CD8-positive, alpha-beta memory T cell (primary cell): ENCODE measurements at places on chromosomes 7 and 10. TPM values are rescaled to one million over a fixed set of nuclear protein-coding genes. Genes with fewer than 3 reads are reported as not detected.

The TMEM139 gene
- 0.90 TPM for total RNA-seq

DNA sequence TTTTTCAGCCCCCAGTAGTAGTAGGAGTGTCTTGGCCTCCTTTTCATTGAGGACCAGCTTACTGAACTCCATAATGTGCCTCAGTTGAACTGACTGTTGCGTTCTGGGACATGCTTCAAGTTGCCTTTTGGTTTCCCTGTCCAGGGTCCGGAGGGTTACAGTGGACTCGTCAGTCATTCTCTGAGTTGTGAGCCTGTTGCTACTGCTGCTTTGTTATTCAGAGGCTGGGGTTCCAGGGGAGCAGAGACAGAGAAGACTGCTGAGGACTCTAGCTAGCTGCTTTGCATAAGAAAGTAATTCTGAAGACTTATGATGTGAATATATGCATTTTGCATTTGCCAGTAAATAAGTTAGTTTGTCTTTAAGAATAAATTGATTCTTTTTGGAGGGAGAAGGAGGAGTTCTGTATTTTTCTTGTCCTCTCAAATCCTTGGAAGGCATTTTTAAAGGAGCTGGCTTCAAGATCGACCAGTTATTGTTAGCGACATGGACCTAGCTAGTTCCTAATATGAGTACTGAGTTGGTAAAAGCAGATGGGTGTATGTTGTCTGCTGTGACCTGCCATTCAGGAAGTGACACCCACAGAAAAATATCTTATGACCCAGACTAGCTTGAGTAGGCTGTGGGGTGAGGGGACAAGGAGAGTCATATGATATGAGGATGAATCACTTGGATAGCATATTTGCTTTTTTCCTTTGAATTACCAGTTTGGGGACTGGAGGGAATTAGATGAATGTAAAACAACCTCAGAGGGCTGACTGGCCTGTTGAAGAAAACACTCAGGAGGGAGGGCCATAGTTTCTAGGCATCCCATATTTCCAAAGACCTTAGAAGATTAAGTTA lies 8.3 kb downstream of the PI4K2A start:
- DNase-seq, result peak; percentile 21

DNA sequence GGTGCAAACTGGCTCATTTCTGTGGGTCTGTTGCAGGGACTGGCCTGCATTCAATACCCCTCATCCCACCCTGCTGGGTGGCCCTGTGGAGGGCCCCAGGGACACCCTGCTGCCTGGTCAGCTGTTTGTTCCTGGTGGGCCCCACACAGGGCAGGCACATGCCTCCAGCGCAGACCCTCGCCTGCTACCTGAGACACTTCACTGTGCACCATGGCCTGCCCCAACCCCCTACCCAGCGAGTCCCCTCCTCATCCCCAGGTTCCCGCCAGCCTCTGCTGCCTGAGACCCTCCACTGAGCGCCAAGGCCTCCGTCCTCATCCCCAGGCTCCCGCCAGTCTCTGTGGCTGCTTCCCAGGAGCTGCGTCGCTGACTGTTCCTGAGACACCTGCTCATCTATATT lies 16.8 kb downstream of the GPR146 start:
- DNase-seq, result no peak

DNA sequence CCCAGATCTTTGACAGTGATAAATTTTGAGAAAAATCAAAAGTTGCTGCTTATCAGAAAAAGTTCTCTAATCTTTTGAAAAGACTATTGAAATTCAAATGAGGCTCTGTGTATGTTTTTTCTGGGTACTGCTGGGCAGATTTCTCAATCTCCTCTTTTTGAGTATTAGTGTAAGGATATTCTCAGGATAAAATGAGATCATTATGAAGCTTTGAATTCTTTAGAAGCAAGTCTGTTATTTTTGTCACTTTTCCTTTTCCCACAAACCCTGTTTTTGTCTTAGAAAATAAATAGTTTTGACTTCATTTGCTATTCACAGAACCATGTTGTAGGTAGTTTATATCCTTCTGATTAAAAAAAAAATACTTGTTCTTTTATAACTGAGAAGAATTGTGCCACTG lies 7.9 kb downstream of the STAM start:
- no peak for DNase-seq

DNA sequence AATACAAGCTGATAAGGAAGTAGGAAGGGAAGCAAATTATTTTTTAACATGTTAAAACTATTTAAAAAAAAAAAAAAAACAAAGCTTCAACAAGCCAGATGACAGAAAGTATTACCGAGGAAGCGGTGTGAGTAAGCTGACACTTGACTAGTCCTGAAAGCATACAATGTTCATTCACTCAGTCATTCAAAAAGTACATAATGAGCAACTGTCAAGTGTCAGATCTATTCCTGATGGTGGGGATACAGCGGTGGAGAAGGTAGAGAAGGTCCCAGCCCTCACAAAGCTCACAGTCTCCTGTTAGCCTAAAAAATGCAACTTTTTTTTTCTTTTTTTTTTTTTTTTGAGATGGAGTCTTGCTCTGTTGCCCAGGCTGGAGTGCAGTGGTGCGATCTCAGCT lies 40.0 kb downstream of the RAPGEF5 start:
- no peak for DNase-seq

The STX1A gene
- 18.4 TPM for total RNA-seq

The GIMAP5 gene
- 63.9 TPM for total RNA-seq

DNA sequence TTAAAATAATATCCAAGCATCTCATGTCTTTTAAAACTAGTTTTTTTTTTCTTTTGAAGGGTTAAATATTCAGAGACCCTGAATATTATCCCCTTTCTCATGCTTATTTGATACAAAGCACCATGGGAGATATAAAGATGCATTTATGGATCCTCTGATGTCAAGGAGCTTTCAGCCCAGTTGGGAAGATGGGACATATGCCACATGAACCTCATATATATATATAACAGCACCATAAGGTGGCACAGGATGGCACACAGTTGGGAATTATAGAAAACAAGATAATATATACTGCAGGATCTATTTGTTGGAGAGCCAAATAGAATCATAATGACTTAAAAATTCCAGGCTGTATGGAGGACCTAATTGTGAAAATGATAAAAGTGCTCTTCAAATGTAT lies 185.4 kb upstream of the IMMP2L start:
- DNase-seq, result no peak

DNA sequence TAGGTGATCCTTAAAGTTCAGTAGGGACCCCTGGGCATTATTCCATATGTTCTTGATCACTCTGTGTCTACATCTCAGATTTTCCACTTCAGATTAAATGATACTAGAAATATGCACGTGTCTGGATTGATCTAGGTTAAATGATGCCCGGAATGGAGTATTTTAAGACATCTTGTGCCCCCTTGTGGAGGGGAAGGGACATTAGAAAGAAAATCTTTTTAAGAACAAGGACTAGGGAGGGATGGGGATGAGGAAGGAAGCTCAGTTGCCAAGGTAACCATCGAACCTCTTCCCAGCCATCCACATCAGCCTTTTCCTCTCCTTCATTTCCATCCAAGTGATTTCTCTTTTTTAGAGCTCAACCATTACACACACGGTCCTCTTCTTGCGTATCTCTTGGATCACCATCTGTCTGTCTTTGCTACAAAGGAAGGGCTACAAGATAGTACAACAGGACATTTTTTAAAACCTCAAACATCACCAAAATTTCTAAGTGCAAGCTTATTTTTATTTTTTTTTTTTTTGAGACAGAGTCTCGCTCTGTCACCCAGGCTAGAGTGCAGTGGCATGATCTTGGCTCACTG lies 40.5 kb downstream of the PRSS2 start:
- DNase-seq, result peak; percentile 34

The FOXI2 gene
- total RNA-seq, result not detected

DNA sequence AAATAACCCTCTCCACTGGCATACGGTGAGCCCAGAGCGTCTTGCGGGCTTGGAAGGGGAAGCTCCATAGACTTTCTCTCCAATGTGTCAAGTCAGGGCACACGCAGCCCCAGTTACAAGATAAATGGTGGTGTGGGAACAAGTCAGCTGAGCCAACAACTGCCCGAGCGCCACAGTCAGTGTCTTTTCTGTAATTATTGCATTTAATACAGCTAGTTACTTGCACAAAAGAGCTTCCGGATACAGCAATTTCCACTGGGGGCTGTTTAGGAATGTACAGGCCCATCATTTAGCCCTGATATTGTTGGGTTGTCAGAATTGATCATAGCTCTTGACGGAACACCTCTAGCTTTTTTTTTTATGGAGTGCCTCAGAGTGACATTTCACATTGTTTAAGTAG lies 193.5 kb upstream of the SP8 start:
- DNase-seq, result no peak

- peak; percentile 44 for DNase-seq
Measured at GRCh38 chr10:635088-635861, 54.2 kb downstream of the DIP2C start.

- no peak for DNase-seq
Measured at GRCh38 chr7:99829524-99830160, 1.8 kb downstream of the CYP3A43 start.

DNA sequence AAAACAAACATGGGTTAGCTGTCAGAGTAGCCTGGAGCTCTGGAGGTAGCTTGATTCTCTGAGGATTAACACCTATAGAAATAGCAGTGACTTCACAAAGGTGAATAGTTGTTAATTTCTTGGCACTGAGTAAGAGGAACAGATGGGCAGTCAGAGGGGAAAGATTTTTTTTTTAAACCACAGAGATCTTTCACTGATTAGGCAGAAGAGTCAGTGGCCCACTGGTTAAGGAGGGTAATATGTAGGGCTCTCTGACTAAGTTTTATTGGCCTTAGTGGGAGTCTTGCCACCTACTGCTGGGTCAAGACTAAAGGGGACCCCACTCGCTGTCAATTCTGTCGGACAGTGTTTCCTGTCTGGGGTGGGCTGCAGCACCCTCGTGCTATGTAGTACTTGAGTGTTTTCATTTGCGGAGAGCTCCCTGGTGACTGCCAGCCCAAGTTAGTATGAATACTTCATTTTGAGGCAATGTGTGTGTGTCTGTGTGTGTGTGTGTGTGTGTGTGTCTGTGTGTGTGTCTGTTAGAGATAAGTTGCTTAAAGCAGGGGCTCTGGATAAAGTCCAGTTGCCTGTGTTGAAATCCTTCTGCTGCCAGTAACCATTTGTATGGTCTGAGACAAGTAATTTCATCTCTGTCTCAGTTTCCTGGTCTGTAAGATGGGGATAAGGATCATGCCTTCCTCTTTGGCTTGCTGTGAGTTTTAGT lies 145.2 kb downstream of the ARID5B start:
- DNase-seq, result no peak

The ATP6V0E2 gene
- total RNA-seq, result 76.2 TPM

- no peak for DNase-seq
Measured at GRCh38 chr7:77434570-77435275, 18.6 kb upstream of the GSAP start.

DNA sequence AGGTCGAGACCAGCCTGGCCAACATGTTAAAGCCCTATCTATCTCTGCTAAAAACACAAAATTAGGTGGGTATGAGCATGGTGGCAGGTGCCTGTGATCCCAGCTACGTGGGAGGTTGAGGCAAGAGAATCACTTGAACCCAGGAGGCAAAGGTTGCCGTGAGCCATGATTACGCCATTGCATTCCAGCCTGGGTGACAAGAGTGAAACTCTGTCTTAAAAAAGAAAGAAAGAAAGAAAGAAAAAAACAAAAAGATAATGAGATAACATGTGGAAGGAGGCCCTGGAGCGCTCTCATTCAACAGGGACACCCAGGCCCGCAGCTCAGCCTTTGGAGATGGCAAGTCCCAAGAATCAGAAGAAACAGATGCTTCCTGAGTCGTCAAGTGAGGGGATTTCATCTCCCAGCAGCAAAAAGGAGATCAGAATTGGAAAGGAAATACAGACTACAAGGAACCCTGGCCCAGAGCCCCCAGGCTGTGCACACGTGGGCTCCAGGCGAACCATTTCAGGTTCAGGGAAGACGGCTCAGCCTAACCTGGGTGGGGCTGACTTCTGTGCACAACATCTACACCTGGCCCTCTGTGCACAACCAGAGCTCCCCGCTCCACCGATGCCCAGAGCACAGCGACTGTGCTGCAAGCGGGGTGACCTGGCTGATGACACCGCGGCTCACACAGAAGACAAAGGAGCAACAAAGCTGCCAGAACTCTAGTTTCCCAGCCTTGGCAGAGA lies 33.3 kb downstream of the GNA12 start:
- no peak for DNase-seq

DNA sequence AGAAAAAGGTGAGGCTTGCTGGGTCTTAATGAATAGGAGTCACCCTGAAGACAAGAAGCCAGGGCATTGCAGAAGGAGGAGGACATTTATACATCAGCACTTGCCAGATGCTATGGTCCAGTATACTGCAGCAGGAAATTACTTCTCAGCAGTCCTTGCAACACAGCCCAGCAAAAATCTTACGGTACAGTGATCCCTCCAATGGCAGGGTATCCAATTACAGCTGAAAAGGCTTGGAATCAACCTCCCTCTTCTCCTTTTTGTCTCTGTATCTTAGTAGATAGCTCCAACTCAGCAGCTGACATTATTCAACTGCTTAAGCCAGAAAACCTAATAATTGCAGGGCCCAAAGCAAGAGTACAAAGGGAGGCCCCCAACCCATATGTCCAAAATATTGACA lies 128.3 kb upstream of the COBL start:
- no peak for DNase-seq

DNA sequence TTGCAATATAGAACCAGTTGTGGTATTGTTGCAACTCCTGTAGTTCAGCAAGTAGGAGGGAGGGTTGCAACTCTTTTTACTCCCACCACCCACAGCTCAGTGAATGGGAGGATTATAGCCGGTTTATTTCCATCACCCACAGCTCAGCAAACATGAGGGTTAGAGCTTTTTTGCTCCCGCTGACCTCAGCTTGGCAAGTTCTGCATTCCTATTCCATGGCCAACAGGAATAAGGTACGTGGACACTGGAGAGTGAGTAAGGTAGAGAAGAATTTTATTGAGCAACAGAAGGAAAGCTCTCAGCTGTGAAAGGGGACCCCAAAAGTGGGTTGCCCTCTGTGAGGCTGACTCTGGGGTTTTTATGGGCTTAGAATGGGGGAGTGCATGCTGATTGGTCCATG lies 167.1 kb upstream of the SMIM30 start:
- no peak for DNase-seq

DNA sequence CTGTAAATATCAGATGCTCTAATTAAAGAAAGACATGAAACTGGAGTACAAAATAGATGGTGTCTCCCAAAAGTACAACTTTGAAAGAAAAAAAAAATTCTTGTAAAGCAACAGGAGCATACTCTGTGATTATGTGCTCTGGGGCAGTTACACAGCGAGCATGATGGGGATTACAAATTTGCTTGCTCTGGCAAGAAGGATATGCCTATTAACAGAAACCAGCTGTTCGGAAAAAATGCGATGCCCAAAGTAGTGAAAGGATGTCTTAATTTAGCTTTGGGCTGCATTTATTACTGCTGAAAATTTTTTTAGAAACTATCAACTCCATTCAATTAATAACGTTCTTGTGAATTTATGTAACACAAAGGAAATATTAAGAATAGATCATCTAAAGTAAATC lies 256.9 kb upstream of the TPK1 start:
- no peak for DNase-seq

GRCh38 chr7:101673951-101674350 lies 44.9 kb upstream of the MYL10 start:
- no peak for DNase-seq
